Testis (tissue), 5 donors: ENCODE measurements at places on chromosomes 7 and 10. TPM values are rescaled to one million over a fixed set of nuclear protein-coding genes. Genes with fewer than 3 reads are reported as not detected.
A peak's percentile ranks its signal among the peaks of the same experiment; 100 is the strongest.

The CRYGN gene
- total RNA-seq = 0.62 TPM

The AFAP1L2 gene
- total RNA-seq = 4.0 TPM

The CALCR gene
- total RNA-seq = 0.31 TPM

The TAC1 gene
- total RNA-seq = not detected

The TMEM178B gene
- total RNA-seq = 1.7 TPM

The CABCOCO1 gene
- total RNA-seq = 10.2 TPM

DNA sequence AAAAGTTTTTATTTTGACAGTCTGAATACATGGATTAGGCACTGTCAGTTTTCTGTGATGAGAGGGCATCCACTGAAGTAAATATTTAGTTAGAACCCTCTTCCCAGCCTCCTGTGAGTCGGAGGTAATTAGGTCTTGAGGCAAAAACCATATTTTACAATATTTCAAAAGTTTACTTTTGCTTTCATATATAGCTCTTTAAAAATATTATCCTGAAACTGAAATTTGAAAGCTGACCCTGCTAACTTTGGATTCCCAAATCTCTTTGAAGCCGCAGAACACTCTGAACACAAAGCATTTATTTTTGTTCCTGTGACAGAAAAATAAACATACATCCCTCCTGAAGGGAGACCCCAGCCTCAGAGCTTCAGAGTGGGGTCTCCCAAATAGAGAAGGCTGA, 317.4 kb downstream of the KIF20B start:
- DNase-seq = no peak

GRCh38 chr7:48887500-48887899, 36.8 kb upstream of the CDC14C start:
- no peak for DNase-seq

DNA sequence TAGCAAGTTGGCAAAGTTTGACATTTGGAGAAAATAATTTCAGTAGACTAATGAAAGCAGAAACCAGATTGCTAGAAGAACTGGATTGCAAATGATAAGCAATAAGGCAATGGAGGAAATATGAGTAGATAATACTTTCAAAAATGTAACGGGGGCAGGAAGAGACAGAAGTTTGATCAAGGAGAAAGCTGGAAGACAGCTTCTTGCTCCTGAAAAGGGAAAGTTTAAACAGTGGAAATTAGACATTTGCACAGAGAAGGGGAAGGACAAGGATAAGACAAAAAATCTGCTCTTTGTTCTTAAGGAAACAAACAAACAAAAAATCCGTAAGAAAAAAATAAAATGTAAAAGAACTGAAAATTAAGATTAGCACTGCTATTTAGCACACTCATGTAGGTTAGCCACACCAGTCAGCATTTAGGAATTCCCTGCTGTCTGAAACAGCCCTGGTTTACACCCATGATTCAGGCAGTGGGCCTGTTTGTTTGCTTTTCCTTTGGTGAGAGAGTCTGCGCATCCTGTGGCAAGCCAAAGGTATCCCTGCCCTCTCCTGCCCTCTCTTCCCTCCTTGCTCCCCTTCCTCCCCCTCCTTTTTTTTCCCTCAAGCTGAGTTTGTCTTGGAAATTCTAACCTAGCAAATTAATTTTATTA, 104.3 kb upstream of the CAV2 start:
- no peak for DNase-seq

DNA sequence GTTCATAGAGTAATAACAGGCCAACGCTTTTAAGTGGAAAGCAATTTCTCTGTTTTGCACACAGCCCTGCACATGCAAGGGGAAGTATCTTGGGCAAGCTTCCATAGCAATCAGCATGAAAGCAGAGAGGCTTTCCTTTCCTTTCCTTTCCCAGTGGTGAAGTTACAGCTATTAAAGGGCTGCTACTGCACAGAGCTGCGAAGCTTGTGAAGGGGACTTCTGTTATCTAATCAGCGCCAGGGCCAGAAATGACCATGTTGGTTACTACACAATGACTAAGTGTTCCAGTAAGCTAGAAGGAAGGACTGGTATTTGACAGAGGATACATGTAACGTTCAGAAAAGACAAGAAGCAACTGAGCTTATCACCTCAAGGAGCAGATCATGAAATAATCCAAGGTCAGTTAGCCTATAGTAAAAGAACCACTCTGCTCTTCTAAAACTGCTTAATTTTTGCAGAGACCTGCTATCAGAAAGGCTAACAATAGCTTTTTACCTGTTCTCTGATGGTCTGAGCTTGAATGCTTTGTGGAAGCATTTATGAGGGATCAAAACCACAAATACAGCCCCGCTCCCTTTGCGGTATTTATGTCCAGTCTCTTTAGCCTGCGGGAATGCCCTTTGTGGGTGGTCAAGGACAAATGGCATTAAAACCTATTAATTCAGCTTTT, 45.9 kb downstream of the SGMS1 start:
- peak; percentile 79 for DNase-seq

DNA sequence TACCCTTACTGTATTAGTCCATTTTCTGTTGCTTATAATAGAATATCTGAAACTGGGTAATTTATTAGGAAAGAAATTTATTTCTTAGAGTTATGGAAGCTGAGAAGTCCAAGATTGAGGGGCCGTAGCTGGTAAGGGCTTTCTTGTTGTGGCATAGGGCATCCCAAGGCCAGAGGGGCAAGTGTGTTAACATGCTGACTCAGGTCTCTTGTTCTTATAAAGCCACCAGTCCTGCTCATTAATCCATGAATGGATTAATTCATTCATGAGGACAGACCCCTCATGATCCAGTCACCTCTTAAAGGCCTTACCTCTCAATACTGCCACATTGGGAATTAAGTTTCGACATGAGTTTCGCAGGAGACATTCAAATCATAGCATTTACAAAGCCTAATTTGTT, 2.4 kb downstream of the ARMC10 start:
- no peak for DNase-seq

DNA sequence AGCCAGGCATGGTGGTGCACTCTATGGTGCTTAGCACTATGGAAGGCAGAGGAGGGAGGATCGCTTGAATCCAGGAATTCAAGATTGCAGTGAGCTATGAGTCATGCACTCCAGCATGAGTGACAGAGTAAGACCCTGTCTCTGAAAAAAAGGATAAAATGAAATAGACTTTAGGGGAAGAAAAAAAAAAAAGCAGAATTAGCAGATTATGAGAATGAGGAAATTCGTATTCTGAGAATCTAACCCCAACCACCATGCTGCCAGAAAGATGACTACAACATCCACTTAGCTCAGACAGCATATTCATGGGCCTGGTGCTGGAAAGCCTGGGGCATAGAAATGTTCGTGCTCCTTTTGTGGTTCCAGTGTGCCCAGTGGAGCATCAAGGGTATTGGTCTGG, 63.3 kb downstream of the TMEM26 start:
- no peak for DNase-seq

- no peak for DNase-seq
These were observed 132.6 kb upstream of the ZEB1 start for GRCh38 chr10:31186225-31187000.
